Stimulated activated CD8-positive, alpha-beta memory T cell treated with anti-CD3 and anti-CD28 coated beads, Interleukin-7, amount 100 ng/mL, for 4 hours (primary cell): ENCODE measurements at places on chromosomes 7 and 10.
A peak's percentile ranks its signal among the peaks of the same experiment; 100 is the strongest.

GRCh38 chr10:133276435-133277201, at the start of gene ADAM8:
ADAM8 (minus strand) TSS chr10:133276868; CDS start chr10:133276817, 51 bp downstream.
- DNase-seq: peak; percentile 63

DNA sequence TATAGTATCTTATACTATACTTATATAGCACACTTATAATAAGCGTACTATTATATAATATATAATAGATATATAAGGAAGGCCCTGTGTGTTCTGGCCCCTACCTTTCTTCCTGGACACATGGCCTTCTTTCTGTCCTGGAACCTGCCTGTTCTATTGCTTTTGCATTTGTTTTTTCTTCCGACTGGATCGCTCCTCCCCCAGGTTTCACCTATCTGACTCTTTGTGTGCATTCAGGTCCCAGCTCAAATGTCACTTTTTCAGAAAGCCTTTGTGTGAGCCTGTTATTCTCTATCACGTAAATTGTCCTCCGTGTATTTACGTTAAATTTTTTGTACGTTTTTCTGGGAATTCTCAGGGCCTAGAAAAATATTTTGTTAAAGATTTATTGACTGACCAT, 2.9 kb upstream of the TRIM8 start:
- no peak for DNase-seq

GRCh38 chr10:2222631-2223030, 485.3 kb upstream of the ADARB2 start:
- DNase-seq: no peak

DNA sequence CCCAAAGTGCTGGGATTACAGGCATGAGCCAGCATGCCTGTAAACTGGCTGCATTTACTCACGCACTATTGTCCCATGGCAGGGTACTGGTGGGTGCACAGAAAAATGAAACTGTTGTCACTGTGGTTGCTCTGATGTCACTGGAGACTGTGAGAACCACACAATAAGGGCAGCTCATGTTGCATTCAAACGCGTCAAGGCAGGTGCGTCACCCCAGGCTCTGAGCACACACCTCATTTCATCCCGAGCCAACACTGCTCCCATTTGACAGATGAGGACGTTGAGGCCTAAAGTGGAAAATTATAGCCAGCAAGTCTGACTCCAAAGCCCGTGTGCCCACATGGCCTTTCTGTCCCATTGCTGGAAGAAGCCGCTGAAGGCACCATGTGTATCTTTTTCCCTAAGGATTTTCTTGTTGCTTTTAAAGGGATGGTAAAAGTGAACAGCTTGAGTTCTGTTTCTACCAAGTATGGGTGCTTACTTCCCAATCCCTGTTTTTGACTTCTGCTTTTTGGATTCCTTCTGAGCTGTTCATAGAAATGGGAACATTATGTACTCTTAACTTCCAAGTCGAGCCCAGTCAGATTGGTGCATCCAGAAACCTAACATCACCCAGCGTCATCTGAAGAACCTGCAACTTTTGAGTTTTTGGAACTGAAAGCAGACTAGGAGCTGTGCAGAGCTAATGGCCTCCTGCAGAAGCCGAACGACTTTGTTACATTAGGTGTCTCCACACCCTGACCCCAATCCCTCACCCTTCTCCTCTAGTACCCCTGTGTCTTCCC, 60.1 kb upstream of the CARD11 start:
- no peak for DNase-seq

- no peak for DNase-seq
These were observed 26.8 kb upstream of the CABCOCO1 start for GRCh38 chr10:61635932-61636331.

- DNase-seq: no peak
These were observed 180.1 kb downstream of the ARID5B start for GRCh38 chr10:62081341-62082270.

DNA sequence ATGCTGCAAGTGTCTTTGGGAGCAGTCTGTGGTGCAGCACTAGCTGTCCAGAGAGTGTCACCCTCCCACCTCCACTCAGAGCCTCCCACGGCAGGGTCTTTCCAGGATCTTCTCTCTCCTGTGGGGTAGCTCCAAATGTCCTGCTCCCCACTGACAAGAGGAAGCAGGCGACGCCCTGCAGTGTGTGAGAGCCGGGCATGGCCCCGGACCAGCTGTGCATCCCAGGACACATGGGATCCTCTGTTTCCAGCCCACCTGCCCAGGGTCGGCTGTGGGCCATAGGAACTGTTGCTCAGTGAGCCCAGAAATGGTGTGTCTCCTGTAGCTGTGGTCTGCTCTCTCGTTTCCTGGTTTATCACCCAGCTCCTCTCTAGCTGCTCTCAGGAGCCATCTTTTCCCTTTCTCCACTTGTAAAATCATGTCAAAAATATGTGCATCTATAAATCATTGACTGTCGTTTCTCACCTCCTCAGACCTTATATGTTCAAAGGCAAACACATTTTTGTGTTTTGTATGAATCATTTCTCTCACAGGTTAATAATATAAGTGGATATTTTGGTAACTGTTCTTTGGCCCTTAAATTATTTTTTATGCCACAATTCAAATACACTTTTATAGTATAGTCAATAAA, 74.9 kb downstream of the VWC2 start:
- no peak for DNase-seq

GRCh38 chr10:58994226-58995057, 182.0 kb upstream of the PHYHIPL start:
- no peak for DNase-seq

- DNase-seq: no peak
These were observed 61.7 kb downstream of the ICA1 start for GRCh38 chr7:8200316-8200715.

DNA sequence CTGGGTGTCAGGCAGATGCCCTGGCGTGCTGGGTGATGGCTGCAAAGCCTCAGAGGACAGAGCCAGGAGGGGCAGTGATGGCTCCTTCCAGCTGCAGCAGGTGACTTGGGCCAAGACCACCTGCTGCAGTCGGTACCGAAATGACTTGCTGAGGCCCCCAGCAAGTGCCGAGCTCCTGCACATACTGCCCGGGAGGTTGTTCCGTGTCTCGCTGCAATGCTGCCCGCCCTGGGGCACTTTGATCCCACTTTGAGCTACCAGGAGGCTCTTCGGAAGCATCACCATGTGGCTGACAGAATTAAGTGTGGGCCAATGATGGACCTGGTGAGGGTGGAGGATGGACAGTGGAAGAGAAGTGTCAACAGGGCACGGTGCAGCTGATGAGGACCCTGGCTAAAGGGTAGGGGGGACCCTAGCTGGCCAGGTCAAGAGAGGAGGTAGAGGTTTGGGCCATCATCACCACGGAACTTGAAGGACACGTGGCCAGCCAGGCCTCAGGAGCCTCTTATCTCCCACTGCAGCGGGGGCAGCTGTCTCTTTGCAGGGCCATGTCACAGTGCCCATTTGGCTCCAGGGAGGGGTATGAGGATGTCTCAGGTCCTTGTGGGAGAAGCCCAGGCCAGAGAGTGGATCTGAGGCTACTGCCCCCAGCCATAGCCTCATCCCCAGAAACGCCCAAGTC, 51.1 kb upstream of the NANOS1 start:
- DNase-seq: no peak

- no peak for DNase-seq
These were observed 66.6 kb downstream of the CUBN start for GRCh38 chr10:17062955-17063484.

DNA sequence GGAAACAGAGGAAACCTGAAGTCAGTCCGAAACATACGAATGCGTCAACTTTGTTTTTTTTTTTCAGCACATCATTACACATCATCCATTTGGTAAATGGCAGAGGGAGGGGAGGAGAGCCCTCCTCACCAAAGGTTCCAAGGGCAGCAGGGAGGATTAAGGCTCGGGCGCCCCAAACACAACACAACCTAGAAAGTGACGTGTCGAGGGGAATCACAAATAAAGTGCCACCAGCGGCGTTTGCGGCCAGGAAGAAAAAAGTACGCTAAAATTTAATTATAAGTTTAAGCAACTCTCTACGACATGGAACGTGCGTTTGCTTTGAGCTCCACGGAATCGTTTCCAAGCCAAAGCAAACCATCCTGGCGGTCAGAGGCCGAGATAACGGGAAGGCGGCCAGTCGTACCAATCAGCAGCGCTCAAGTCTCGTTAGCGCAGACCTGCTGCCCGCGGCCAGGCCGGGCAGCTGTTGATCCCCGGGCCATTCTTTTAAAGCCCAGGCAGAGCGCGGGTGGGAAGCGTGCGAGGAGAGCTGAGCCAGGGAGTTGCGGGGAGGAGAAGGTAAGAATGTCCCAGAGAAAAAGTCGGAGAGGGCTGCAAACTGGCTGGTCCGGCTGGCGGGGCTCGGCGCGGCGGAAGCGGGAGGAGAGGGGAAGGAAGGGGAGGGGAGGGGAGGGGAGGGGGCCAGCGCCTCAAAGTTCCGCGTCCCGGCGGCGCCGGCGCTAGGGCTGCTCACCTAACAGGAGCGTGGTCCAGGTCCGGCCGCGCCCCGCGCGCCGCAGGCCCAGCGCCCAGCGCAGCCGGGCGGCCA, 719 bp downstream of the DPY19L1 start:
- peak; percentile 30 for DNase-seq

- DNase-seq: no peak
These were observed 187.2 kb upstream of the CELF2 start for GRCh38 chr10:10830293-10830986.

- no peak for DNase-seq
These were observed 262.2 kb upstream of the AOAH start for GRCh38 chr7:36986511-36986933.

DNA sequence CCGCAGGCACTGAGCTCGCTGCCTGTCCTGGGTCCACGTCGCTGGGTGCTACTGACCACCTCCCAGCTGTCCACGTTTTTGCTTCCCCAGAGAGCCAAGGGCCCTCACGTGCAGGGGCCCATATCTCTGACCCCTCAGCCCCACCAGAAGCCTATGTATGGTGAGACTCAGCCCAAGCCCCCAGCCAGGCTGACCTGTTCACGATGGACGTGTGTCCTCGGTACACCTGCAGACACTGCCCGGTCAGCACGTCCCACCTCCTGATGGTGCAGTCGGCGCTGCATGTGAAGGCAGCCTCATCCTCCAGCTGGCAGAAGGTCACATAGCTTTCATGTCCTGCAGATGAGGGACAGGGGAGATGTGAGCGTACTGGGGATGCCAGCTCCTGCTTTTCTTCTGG, 9.9 kb downstream of the WDR86 start:
- DNase-seq: no peak

GRCh38 chr10:46543466-46544377, 12.7 kb downstream of the GPRIN2 start:
- DNase-seq: no peak

- peak; percentile 63 for DNase-seq
These were observed 27.1 kb downstream of the KLF6 start for GRCh38 chr10:3757638-3758490.

DNA sequence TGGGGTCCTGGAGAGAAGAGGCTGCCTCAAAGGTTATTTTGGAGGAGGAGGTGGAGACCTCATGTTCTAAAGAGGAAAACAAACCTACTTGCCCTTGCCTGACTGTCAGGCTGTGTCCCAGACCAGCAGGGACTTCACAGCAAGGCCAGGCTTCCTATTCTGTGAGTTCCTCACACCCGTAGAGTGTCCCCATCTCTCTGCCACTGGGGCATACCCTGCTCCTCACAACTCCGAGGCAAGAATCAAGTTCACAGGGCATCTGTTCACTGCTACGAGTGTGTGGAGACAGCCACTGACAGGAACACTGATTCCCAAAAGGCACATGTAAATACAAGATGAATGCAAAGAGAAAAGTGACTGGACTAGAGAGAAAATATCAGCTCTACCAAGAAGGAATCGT, 38.0 kb downstream of the PDE1C start:
- DNase-seq: no peak

DNA sequence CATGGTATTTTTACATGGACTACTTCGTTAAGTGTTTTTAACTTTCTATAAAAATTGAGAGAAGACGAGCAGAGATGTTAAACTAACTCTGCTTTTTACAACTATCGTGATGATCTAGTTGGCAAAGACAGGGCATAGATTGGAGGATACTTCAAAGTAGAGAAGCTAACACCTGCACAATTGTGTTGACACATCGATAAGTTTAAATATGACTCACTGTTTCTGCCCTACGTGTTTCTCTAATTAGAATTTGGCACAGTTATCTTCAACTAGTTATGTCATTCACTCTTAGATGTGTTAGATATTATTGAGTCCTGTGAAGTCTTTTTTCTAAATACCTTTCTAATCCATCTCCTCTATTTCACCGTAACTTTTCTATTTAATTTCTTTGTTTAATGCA, 68.5 kb upstream of the FERD3L start:
- DNase-seq: no peak

DNA sequence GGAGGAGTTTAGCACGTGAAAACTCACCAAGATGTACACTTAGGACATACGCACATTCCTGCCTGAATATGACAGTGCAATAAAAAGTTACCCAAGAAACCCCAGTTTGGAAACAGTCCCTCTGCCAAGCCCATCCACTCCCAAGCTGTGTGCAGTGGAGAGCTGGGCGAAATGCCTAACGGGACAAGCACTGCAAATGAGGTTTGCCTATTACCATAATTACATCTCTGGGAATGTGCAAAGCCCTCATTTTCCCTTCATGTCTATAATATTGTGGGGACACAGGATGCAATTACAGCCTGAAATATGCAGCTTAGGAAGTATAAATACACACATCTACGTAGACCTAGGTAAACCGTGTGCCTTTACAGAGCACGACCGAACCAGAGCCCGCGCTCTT, 117.5 kb downstream of the PLXNA4 start:
- DNase-seq: no peak

DNA sequence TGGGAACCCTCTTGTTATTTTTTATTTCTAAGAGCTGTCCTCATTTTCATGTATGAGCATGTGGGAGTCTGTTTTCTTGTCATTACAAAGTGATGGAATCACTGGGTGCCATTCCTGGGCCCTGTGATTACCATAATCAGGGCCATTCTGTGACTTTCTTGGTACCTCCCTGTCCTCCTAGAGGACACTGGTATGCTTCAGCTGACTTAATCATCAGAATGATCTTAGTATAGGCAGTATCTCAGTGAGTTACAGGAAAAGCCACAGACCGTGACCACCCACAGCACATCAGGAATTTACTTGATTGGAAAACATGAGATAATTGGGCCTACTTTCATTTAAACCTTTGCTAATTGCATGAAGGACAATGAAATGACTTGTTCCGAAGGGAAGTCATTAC, 7.2 kb downstream of the NOM1 start:
- no peak for DNase-seq

DNA sequence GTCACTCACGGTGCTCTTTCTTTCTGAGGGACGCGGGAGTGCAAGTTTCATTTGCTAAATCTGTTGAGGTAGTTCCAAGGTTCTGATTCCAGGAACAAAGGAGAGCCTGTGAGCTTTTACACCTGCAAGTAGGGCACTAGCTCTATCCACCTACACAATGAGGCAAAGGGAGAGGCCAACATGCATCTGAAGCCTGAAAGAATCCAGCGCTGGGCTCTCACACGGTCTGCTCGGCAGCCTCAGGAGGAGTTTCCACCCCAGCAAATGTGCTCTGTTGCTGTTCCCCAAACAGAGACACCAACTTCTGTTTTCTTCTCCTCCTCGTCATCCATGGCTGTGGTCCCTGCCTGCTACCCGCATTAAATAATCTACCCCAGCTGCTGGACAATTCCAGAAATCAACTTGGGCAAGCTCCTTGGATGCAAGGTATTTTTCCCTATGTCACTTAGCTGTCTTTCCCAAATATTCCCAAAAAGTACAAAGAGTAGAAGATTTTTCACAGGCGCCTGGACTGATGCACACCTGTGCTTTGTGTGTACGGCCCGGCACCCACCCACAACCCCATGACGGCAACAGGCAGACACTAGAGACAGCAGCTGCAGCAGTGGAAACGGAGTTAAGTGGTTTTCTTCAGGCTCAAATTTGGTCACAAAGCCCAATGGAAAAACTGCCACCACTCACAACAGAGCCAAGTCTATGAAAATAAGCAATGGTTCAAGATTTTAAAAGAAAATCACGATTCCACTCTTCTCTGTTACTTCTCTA, 176.8 kb downstream of the ZMYND11 start:
- DNase-seq: no peak

- DNase-seq: no peak
These were observed 566.8 kb downstream of the SH2D4B start for GRCh38 chr10:81104494-81104893.
